ENCODE measurements at places on chromosomes 16 and 17.

DNA sequence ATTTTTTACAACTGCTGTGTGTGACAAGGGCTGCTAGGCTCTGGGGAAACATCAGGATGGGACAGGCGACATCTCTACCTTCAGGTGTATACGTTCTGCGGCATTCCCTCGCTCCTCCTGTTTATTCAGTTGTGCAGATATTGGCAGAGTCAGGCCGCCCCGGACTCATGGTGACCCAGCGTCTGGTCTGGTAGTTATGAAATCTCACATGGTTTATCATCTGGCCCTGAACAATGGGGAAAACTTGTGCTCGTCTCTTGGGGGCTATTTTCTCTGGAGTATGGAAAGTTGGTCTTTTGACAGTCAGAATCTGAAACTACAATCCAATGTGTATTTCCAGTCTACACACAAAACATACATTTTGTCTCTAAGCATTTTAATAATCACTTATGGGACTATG, 3.3 kb downstream of the MARCHF10 start:
- no peak for DNase-seq

GRCh38 chr17:76872221-76872873, 4.1 kb downstream of the MGAT5B start:
- DNase-seq, result peak; percentile 97

GRCh38 chr17:17831208-17832031, 5.4 kb downstream of the SREBF1 start:
- DNase-seq, result no peak

- peak; percentile 69 for DNase-seq
Observed at GRCh38 chr16:19179546-19180490, 11.8 kb downstream of the SYT17 start.

DNA sequence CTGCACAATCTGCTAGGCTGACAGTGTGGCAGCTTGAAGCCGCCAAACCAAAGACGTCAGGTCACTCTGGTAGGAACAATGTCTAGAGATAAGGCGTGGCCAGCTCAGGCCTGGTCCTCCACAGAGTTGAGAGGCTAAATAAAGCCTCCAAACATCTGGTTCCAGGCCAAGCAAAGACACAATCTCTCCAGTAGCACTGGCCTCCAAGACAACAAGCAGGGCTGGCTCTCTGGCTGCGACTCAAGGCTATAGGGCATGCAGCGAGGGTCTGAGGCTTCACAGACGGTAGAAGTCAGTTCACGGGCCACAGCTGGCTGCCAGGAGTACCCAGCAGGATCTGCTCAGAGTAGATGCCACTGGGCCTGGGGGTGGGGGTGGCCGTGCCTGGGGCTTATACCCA, 75.6 kb downstream of the ABR start:
- DNase-seq, result no peak

GRCh38 chr16:12291989-12292759, 315.6 kb downstream of the SNX29 start:
- no peak for DNase-seq

DNA sequence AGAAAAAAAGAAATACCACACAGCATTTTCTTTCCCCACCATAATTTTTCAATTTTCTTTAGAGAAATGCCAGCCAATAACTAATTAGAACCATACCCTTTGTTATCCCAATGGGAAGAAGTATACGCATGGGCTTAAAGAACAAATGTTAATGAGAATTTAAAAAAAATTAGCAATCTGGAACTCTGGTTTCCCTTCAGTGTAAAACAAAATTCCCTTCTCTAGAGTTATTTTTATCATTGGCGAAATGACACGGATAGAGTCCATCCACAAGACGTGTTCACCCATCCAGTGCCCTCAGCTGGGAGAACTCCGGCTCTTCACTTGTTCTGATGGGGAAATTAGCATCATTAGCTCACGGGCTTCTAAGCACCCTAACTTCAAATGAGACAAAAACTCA, 3.3 kb downstream of the NXN start:
- no peak for DNase-seq

- DNase-seq, result no peak
Observed at GRCh38 chr16:17850581-17851250, 380.0 kb upstream of the XYLT1 start.

DNA sequence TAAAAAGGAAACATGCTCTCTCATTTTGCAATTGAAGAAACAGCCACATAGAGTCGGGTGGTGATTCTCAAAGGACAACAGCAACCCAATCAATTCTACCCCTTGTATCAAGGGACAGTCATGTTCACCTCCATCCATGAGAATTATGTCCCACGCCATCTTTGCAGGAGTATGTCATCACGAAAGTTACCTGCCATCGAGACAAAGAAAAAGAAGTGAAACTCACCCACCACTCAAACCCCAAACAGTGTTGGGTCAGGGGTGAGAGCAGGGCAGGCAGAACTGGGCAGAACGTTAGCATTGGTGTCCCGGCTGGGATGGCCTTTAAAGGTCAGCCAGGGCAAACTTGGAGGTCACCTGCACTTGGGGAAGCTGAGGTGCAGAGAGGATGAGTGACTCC, 24.2 kb upstream of the HNF1B start:
- DNase-seq, result no peak

- DNase-seq, result no peak
Observed at GRCh38 chr16:5510819-5511370, 413.3 kb upstream of the EEF2KMT start.

Data from AG08395 (cell line).